Islet precursor cell (in vitro differentiated cells): ENCODE measurements at places on chromosomes 7 and 10.
A peak's percentile ranks its signal among the peaks of the same experiment; 100 is the strongest.

GRCh38 chr10:126705951-126706565 is 35.6 kb upstream of the C10orf90 start:
- DNase-seq, result peak; percentile 42

DNA sequence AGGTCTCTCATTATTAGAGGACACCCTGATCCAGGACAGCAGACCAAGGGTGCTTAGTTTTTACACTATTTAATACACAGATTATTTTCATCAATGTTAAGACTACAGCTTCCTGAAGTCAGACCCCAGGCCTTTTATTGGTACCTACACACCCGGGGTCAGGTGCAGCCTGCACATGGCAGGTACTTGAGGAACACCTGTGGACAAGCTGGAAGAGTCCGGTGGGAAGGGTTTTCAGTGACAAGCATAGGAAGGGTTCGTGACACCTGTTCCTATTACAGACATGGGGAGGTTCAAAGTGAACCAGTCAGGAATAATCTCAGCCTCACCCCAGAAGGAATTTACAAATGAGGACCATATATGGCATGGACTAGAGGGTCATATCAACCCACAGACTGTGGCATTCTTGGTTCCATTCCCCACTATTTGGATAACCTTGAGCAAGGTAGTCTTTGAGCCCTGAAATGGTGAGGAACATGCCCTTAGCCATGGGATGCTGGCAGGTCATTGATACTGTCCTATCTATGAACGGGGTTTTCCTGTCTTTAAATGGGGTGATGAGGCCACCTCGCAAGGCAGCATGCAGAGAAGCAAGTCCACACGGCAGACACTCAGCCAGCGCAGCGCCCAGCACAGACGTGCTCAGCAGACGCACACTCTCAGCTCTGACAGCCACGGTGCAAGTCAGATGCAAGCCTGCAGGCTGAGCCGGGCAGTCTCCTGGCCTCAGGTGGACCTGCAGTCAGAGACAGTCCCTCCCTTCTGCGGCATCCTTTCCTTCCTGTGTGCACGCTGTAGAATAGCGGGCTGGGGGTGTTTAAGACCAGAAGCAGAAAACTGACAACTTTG is 624.9 kb downstream of the PTPRN2 start:
- DNase-seq, result peak; percentile 43

GRCh38 chr10:119207713-119208552 is 562 bp downstream of the GRK5 start:
- DNase-seq, result no peak

DNA sequence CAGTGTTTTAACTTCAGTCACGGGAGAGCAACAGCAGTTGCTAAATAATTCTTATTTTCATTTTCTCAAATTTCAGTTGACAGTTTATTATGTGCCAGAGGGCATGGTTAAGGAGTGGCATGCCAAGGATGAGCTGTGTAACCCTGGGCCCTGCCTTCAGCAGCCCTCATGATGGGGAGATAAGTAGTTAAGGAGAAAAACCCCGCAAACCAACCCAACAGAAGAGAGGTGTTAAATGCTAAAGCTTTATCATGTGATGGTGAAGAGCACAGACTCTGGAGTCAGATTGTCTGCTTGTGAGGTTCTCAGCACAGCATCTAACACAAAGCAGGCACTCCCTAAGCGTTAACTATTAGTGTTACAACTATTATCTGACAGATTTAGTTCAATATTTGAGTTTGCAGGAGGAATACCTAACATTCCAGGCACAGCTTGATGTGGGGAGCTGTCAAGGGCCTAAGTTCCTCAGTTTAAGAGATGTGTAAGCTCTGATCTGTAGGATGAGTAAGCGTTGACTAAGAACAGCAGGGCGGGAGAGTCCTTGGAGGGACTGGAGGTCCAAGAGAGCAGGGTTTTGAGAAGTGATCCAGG is 29.6 kb downstream of the STAM start:
- peak; percentile 93 for DNase-seq

GRCh38 chr7:141928845-141929195 is 12.6 kb downstream of the OR9A4 start:
- no peak for DNase-seq

GRCh38 chr7:101976411-101976810 is 159.0 kb downstream of the CUX1 start:
- no peak for DNase-seq

GRCh38 chr10:89690027-89690426 is 11.4 kb upstream of the KIF20B start:
- no peak for DNase-seq

DNA sequence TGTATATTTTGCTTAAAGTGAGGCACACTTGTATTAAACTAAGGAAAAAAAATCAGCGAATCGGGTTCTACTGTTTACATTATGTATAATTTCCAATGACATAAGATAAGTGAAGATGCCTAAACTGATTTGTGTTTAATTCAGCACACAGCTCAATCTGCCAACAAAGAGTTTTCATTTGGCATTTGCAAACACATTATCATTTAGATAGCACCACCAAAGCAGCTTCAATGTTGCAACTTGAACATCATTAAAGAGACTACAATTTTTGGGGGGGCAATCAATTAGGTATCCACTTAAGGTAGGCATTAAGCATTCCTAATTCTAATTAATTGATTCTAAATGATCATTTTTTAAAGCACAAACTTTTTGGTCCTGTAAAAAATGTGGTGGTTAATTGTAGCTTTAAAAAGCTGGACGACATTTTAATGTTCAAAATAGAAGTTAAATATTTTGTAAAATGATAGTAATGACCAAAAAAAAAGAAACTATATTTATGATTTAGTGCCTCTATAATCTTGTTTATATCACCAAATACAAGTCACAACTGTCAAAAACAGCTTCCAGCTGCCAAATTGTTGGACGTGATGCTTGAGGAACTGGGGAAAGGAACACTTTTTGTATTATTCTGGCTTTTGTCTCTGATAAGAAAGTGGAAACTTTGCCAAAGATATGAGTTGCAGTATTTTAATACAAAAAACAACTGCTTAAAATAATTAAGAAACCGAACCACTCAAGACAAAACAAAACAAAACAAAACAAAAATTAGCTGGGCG is 57.1 kb downstream of the CYCS start:
- no peak for DNase-seq

GRCh38 chr7:80263333-80263732 is 128.7 kb downstream of the GNAI1 start:
- no peak for DNase-seq

DNA sequence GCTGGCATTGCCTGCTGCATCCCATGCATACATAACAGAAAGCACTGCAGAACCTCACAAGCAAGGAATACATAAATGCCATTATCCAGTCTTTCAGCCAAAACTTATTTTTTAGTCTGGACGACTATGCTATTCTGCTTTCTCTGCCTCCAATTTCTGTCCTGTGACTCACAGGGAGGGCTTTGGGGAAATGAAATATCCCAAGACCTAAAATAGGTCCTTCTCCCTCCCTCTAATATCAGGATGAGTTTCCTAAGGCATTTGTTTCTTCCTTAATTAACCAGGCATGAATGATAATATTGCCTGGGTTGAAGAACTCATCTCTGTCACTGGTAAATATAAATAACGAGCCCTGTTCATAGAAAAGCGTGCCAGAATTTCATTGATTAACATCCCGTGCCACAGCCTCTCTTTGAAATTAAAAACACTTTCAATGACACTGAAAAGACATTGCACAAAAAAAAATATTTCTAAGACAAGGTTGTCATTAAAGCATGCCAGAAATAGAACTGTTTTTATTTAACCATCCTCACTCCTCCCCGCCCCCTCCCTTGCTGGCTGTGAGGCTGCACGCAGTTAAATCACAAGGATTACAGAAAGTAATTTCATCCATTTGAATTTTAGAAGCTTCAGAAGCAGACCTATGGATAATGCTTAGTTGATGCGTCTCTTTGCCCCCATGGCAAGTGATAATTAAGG is 103.0 kb upstream of the ANKRD1 start:
- no peak for DNase-seq

GRCh38 chr7:45938626-45939302 is 17.7 kb upstream of the IGFBP3 start:
- DNase-seq, result peak; percentile 58

DNA sequence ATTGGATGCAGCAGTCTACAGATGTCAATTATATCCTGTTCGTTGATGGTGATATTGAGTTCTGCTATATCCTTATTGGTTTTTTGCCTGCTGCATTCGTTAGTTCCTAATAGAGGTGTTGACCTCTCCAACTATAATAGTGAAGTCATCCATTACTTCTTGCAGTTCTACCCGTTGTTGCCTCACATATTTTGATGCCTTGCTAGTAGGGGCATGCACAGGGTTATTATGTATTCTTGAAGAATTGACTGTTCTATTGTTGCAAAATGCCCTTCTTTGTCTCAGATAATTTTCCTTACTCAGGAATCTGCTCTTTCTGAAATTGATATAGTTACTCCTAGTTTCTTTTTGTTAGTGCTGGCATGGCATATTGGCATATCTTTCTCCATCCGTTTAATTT is 140.1 kb upstream of the INHBA start:
- no peak for DNase-seq

- DNase-seq, result no peak
Observed at GRCh38 chr7:123865517-123866117, 20.6 kb downstream of the HYAL4 start.

DNA sequence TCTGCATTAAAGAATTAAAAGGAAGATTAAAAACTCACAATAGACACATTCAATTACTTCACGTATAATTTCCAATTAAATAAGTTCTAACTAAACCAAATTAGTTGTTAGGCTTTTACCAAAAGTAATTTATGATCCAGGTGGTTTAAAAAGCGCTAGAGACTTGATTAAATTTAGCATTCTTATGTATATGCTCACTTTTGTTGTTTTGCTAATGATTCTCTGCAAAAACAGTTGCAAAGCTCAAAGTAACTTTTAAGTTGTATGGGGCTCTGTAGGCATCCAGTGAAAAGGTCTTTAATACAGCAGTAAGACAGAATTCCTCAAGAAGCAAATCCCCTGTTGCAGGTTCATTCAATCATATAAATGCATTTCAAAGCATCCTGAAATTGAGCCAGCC is 15.5 kb upstream of the PNPLA8 start:
- DNase-seq, result no peak

- DNase-seq, result peak; percentile 31
Observed at GRCh38 chr10:86300399-86300925, 66.1 kb downstream of the GRID1 start.

GRCh38 chr7:29095631-29096445 is 50.5 kb downstream of the CPVL start:
- DNase-seq, result no peak

DNA sequence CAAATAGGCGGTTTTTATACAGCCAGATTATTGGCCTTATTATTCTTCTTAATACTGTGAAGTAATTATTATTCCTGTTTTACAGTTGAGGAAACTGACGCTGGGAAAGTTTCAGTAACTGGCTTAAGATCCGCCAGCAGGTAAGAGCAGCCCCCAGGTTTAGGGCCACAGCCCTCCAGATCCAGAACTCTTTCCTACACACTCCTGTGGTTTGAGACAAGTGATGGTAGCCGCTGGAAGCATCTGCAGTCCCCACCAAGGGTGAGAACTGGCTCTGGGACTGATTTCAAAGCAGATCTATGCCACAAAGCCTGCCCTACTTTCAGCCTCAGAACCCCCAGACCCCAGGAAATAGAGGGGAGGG is 3.0 kb upstream of the UNC5B start:
- peak; percentile 26 for DNase-seq

GRCh38 chr7:156275292-156275691 is 365.3 kb upstream of the RNF32 start:
- no peak for DNase-seq

DNA sequence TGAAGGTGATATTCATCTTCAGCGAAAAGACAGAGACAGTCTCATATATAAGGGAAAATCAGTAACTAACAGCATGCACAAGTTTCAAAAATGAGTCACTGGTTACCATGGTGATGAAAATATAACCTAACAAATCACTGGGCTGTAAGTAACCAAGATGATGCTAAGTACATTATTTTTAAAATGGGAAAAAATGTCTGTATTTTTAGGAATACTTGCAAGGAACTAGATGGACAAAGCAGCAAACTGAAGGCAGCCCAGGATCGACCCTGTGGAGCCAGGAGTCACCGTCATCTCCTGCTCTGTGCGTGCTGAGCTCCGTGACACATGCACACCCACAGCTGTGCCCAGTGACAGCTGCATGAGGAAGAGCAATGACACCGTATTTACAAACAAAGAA is 137.3 kb downstream of the ELMO1 start:
- no peak for DNase-seq

- DNase-seq, result no peak
Observed at GRCh38 chr10:112507046-112507445, 60.0 kb downstream of the VTI1A start.

DNA sequence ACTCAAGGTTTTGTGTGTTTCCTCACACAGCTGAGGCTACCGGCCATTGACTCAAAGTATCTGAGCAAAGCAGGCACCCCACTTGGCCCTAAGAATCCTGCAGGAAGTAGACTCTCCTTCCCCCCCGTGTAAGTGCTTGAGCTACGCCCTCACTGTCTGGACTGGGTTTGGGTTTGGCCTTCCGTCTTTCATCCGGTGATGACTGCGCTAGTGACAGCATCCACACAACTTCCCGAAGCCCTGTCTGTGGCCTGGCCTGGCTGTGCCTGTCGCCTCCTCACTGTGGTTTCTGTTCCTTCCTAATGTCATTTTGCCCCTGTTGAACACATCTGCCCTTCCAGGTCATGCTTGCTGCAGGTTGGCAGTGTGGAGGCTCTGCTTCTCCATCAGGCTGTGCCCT is 14.5 kb downstream of the C7orf57 start:
- no peak for DNase-seq

DNA sequence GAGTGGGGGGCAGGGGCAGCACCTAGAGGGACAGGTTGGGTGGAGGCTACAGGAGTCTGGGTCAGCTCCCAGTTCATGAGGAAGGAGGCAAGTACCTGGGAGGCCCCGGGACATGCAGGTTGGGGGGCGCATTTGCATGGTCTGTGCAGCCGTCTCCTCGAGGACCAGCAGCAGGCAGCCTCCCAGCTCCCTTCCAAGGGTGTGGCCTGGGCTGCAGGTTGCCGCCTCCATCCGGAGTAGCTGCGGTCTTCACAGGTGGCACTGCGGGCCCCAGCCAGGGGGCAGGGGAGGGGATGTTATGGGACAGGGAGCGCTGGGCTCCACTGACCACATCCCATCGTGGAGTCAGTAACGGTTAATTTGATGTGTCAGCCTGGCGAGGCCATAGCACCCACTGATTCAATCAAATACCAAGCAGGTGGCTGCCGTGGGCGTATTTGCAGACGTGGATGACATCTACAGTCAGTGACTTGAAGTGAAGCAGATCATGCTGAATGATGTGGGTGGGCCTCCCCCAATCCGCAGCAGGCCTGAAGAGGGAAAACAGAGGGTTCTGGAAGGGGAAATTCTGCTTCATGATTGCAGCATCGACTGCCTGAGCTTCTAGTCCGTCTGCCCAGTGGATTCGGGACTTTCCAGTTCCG is 81.6 kb downstream of the PRKAG2 start:
- DNase-seq, result no peak

DNA sequence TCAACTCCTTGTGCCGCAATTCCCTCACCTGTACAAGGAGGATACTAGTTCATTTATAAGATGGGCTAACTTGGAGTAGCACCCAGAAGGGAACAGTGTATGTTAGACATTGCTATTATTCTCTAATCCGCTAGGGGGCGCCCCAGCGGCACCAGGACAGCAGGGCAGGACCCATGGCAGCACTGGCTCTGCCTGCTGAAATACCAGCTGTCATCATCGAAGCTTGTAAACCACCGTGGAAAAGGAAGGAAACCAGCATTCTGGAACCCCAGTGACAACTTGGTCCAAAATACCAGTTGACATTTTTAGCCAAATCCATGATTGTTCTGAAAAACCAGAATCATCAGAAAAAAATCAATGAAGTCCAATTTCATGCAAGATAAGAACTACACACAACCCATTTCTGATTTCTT is 134.4 kb downstream of the ITGA8 start:
- DNase-seq, result peak; percentile 84

GRCh38 chr7:111180338-111180737 is 89.4 kb downstream of the LRRN3 start:
- DNase-seq, result no peak
